ENCODE measurements at places on chromosomes 1 and 21.

DNA sequence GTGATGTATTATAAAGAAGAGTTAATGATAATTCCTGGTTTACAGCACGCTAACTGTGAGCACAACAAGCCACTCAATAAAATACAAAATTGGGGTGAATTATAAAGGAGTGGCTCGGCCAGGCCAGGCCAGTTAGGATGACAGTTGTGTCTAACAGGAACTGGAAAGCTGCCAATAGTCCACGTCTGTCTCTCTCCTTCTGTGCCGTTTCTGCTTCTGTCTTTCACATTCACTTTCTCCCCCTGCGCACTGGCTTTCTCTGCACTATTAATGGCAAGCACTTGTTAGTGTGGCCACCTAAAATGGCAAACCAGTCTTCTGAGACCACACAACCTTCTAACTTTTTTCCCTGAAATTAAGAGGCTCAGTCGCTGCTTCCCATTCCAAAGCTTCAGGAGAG is 394.3 kb downstream of the NTNG1 start:
- DNase-seq, result no peak

GRCh38 chr1:209160230-209160629 is 423.3 kb upstream of the CAMK1G start:
- DNase-seq, result no peak

DNA sequence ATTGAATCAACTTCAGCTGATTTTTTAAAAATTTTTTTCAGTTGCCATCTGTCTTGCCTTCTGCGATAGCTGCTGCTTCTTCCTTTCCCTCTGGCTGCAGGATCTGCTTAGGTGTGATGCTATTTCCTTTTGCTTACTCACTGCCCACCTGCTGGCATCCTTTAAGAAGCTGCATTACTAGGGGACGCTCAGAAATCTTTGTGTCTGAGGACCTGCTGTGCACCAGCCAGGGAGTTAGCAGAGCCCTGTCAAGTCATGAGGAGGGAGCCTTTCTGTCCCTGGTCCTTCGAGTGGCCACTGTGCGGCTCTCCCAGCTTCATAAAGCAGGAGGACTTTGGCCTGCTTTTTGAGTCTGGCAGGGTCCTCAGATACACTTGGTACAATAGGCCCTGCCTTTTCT is 327.8 kb downstream of the USH2A start:
- no peak for DNase-seq

GRCh38 chr21:31503939-31504338 is 155.6 kb upstream of the SOD1 start:
- no peak for DNase-seq

- no peak for DNase-seq
These were observed 1.6 kb upstream of the GREM2 start for GRCh38 chr1:240613356-240614142.

GRCh38 chr1:245168906-245169305 is 14.1 kb downstream of the KIF26B start:
- no peak for DNase-seq

GRCh38 chr1:227234998-227235405 is 83.3 kb downstream of the CDC42BPA start:
- DNase-seq, result no peak
